Fibroblast of pulmonary artery (primary cell): ENCODE measurements at places on chromosomes 2 and 18.

DNA sequence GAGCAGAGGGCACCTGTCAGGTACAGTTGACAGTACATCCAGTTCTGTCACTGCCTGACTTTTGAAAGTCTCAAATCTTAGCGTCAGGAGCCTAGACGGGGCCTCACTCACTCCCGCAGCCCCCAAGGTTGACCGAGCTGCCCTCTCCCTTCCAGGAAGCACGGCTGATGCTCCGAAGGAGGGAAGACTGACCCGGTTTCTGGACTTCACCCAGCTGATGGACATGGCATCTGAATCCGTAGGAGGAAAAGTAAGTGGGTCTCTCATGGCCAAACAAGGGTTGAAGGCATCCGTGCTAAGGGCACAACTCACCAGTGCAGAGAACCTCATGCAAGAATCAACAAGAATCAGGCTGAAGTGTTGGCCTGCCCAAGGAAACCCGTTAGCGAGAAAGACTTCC lies 12.9 kb downstream of the ALLC start:
- no peak for DNase-seq

DNA sequence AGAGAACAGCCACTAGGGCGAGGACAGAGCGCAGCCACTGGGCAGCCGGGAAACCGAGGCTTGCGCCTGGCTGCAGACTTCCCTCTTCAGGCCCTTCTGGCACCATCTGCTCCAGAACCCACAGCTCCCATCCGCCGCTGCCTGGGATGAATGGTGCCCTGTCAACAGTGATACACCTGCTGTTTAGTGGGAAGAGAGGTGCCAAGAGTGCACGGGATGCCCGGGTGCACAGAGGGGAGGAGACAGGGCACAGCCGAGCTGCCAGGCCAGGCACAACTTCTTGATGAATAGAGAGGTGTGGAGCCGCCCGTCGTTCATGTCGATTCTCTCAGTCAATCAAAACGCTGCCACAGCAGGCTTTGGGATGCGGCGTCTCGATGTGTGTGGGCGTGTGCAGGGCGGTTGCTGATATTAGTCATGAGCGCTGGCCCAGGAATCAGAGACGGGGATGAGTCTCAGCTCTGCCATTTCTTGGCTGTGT lies 39.5 kb downstream of the RRM2 start:
- peak; percentile 44 for DNase-seq

DNA sequence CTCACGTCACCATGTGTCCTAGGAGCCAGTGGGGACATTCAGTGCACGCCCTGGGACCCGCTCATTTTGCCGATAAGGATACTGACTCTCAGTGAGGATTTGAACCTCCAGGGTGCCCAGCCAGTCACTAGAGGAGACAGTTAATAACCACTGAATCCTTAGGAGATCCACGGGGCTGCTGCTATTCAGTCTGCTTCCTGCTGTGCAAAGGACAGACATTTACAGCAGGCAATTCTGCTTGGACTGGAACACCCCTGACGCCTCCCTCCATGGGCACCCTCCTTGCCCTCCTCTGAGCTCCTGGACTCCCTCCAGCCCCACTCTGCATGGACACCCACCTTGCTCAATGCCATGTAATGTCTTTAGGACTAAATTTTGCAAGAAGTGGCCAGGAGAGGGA lies 265.5 kb downstream of the EIPR1 start:
- no peak for DNase-seq

GRCh38 chr2:105308382-105309146 lies 21.0 kb downstream of the TGFBRAP1 start:
- no peak for DNase-seq

DNA sequence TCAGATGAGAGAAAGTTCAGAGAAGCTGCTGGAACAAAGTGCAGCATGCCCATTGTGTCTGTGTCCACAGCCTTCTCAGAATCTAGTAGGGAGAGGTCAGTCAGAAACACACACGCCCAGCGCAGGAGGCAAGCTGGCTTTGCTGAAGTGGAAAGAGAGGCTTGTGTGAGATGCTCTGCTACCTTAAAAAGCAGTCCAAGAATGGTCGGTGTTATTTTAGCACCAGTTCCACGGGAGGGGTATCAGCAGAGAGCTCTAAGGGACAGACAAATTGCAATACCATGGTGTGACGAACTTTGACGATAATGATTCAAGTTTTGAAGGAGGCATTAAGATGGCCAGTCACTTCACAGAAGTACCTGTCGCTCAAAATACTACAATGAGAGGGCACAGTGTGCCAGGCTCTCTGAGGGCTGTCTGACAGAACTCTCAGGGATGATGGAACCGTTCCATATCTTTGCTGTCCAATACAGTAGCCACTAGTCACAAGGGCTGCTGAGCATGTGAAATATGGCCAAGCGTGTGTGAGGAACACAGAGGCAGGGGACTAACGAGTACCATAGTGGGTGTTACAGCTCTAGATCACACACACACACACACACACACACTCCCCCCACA lies 237.5 kb upstream of the TMEM200C start:
- no peak for DNase-seq

GRCh38 chr2:54524226-54524991 lies 68.3 kb downstream of the SPTBN1 start:
- peak; percentile 67 for DNase-seq

GRCh38 chr18:74898965-74899364 lies 301.3 kb downstream of the ZNF407 start:
- peak; percentile 40 for DNase-seq

DNA sequence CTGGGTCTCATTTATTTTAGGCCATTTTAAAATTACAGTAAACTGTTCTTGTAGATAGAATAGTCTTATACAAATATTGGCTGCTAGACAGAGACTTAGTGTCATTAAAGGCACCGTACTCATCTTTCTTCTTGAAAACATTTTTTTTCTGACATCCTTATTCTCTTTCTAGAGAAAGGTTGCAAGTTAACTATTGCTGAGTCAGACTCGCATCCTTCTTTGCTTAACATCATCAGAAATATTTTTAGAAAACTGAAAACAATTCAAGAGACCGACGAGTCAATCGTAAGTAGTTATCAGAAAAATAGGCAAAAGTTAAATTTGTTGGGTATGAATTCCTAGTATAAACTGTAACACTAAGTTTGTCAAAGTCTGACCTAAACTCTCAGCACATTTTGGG lies 72.2 kb downstream of the HNMT start:
- DNase-seq = no peak

GRCh38 chr2:99698896-99699295 lies 209.1 kb upstream of the REV1 start:
- DNase-seq = no peak

DNA sequence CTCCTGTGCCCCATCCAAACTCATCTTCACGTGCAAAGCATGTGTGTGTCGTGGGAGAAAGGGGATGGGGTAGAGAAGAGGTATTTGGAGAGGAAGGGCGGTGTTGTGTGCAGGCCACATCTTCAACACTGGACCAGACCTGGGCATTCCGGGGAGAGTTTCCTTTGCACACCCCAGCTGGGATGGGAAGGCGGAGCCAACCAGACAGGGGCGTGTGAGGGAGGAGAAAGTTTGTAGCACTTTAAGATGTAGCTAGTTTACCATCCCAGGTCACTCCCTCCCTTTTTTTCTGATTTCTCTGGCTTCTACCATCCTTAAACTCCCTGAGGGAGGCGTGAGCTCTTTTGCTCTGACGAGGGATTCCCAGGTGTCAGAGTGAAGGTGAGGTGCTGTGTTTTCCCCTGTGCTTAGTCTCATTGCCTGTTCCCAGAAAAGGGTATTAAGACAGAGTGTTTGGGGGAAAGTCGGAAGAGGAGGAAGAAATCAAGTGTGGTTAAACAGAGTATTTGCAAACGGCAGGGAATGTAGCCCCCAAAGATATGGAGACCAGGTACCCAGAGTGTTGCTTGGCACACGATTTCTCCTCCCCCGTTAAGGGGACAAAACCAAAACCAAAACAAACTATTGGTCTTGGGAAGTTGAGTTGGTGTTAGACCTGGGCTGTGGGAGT lies 1.6 kb downstream of the SETBP1 start:
- DNase-seq = no peak

GRCh38 chr2:166464187-166464586 lies 29.9 kb downstream of the SCN7A start:
- DNase-seq = peak; percentile 19

GRCh38 chr2:157152362-157152761 lies 105.1 kb upstream of the GALNT5 start:
- no peak for DNase-seq

- no peak for DNase-seq
These were observed 184.9 kb downstream of the KLHL29 start for GRCh38 chr2:23569761-23570365.

- DNase-seq = no peak
These were observed 83.0 kb downstream of the ADD2 start for GRCh38 chr2:70684846-70685622.

GRCh38 chr2:104443145-104443544 lies 410.8 kb upstream of the POU3F3 start:
- no peak for DNase-seq

DNA sequence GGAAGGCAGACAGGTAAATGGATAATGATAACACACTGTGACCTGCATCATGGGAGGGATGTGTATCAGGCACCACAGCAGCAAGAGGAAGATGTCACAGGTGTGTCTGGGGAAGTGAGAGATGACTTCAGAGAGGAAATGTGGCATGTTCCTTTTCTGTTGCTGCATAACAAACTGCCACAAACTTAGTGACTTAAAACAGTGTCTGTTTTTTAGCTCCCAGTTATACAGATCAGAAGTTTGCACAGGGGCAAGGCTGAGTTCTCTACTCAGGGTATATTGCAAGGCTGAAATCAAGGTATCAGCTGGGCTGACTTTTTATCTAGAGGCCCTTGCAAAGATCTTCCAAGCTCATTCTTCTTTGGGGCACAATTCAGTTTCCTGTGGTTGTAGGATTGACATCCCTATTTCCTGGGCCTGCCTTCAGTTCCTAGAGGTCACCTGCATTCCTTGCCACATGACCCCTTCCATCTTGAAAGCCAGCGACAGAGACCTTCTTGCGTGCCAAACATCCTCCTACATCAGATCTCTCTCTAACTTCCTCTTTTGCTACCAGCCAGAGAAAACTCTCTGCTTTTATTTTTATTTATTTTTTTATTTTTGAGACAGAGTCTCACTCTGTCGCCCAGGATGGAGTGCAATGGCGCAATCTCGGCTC lies 2.1 kb upstream of the MAP3K2 start:
- DNase-seq = no peak

GRCh38 chr2:120161190-120161589 lies 62.0 kb downstream of the TMEM185B start:
- peak; percentile 42 for DNase-seq

- DNase-seq = no peak
These were observed 54.5 kb downstream of the USP37 start for GRCh38 chr2:218513676-218514075.
